NCI-H82 (cell line): ENCODE measurements at places on chromosomes 3 and 15.

DNA sequence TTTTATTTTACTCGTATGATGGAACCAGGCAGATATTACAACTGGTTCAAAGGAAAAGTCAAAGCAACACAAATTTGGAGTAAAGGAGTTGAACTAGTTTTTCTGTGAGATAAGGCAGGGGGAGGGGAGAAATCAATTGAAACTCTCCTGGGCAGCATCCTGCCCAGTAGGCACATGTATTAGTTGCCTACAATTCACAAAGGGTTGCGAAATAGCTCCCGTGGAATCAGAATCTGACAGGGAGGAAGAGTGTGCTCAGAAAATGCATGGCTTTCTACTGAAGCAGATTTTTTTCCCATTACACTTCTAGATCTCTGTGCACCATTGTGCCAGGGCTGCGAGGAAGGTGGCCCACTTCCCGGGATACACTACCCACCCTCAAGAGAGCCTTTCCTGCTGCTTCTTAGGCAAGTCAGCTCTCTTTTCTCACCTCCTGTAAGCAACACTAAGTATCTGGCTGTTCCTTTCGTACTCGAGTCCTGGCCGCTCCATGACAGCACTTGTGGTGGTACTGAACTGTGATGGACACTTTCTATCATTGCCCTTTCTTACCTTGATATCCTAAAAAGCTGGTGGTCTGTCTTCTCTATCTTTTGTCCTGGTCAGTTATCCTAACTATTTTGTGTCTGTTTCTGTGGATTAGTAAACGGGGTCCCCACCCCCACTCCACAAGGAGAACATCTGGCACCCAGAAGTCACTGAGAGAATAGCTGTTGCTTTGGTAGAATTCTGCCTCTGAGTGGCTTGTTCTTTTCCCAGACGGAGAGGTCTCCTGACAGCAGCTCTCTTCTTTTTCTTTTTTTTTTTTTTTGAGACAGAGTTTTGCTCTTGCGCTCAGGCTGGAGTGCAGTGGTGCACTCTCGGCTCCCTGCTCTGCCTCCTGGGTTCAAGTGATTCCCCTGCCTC lies 74.8 kb downstream of the RPL39L start:
- DNase-seq, result peak; percentile 71

- DNase-seq, result no peak
These were observed 46.7 kb downstream of the TLE3 start for GRCh38 chr15:70050970-70051369.

DNA sequence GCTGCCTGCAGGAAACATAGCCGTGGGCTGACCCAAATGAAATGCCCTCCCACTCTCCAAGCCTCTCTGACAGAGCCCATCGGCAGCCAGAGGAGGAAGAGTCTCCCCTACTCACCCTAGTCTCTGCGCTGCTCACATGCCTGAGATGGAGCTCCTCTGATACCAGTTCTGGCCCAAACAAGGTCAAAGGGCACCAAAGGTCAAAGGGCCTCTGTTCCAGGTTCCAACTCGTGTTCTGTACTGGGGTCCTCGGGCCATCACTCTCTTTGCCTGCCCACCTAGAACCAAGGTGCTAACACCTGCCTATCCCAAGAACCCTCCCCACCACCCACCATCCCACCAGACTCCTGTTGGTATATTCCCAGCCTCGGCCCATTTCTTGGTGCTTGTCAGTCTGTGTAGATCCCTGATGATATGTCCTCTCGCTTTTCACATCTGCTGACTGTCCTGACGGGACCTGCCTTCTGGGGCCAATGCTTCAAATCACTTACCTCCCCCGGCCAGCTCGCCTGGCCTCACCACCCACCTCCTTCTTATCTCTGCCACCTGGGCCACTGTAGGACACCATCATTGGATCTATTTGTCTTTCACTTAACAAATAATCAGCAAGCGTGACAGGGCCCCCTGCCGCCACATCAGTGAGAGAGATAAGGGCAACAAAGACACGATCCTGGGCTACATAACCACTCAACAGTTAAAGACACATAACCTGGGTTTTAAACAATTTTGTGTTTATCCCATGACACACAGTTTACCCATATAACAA lies 90.4 kb downstream of the SRGAP3 start:
- no peak for DNase-seq

GRCh38 chr15:90762109-90762508 lies 45.0 kb downstream of the BLM start:
- no peak for DNase-seq

- DNase-seq, result peak; percentile 35
These were observed 54.9 kb downstream of the DCUN1D1 start for GRCh38 chr3:182925330-182925943.

- DNase-seq, result peak; percentile 76
These were observed 67.0 kb upstream of the SLC25A26 start for GRCh38 chr3:66153481-66154443.
